CD4-positive, alpha-beta T cell (primary cell): ENCODE measurements at places on chromosomes 16 and 17.

- DNase-seq = peak; percentile 10
- no peaks in the 10 kb centered on the region for H3K36me3 ChIP-seq
- no peaks in the 10 kb centered on the region for H3K27me3 ChIP-seq
- no peaks in the 10 kb centered on the region for H3K4me1 ChIP-seq
Observed at GRCh38 chr17:20184977-20185619, 175.9 kb downstream of the SPECC1 start.

GRCh38 chr16:61797296-61797795 lies 238.9 kb downstream of the CDH8 start:
- H3K27ac ChIP-seq = no peak overlapping the region
- DNase-seq = no peak
- no peaks in the 10 kb centered on the region for H3K4me1 ChIP-seq
- H3K4me3 ChIP-seq = no peak overlapping the region
- no peaks in the 10 kb centered on the region for H3K36me3 ChIP-seq

DNA sequence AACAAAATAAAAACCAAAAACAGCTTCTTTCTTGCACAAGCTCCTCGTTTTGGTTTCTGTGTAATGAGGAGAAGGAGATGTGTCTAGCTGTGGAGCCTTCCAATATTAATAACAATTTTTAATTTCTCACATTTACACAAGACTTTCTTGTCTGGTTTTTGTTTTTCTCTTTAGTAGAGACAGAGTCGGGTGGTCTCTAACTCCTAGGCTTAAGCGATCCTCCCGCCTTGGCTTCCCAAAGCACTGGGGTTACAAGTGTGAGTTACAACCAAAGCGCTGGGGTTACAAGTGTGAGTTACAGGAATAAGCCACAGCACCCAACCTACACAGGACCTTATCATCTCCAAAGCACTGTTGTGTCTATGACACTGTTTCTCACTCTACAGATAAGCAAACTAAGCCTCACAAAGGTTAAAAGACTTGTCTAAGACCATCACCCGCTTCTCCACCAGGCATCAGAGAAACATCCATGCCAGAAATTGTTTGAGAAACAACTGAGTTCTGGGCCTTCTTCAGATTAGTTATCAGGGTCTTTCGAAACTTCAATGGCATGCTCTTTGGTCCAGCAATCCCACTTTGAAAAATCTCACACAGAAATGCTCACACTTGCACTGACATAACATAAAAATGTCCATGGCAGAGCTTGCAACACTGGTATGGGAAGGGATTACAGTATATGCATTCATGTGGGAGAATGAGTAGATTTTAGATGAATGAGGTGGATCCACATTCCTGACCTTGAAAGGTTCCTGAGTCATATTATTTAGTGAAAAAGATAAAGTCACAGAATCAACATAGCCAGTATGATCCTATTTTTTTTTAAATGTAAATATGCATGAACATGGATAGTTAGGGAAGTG lies 3.9 kb downstream of the ABAT start:
- H3K27me3 ChIP-seq = no peaks in the 10 kb centered on the region
- no peak overlapping the region for H3K27ac ChIP-seq
- DNase-seq = no peak
- no peaks in the 10 kb centered on the region for H3K36me3 ChIP-seq
- H3K4me1 ChIP-seq = peaks cover 25% of the 10 kb centered on the region

GRCh38 chr17:67403483-67403882 lies 26.4 kb downstream of the PITPNC1 start:
- no peak overlapping the region for H3K27ac ChIP-seq
- no peaks in the 10 kb centered on the region for H3K27me3 ChIP-seq
- peaks cover 50% of the 10 kb centered on the region for H3K4me1 ChIP-seq
- no peak for DNase-seq

- H3K4me3 ChIP-seq = no peak overlapping the region
- H3K4me1 ChIP-seq = no peaks in the 10 kb centered on the region
- no peak for DNase-seq
- no peaks in the 10 kb centered on the region for H3K27me3 ChIP-seq
- H3K36me3 ChIP-seq = no peaks in the 10 kb centered on the region
- no peak overlapping the region for H3K27ac ChIP-seq
Observed at GRCh38 chr16:57325458-57325857, 33.1 kb upstream of the CCL22 start.
